ENCODE measurements at places on chromosomes 13 and 19.

GRCh38 chr13:21074546-21074945 is 13.2 kb upstream of the LATS2 start:
- DNase-seq: no peak

DNA sequence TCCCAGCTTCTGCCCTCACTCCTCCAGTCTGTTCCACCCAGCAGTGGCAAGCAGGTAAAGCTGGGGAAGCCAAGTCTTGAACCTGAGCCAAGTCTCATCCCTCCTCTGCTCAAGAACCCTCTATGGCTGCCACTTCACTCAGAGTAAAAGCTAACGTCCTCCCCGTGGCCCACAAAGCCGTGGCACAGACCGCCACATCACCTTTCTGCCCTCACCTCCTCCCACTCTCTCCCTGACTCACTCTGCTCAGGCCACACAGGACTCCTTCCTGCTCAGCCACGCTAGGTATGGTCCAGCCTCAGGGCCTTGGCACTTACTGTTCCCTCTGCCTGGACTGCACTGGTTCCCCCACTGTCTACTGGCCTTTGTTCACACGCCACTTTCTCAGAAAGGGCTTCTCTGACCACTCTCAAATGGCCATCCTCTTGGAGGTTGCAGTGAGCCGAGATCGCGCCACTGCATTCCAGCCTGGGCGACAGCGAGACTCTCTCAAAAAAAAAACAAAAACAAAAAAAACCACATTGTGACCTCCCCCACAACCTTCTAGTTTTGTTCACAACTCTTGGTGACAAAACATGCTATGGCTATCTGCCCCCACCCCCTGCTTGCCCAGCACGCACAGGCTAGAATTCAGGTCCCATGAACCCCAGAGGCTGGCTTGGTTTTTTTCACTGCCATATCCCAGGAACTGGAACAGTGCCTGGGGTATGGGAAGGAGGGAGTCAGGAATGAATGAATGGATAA is 15.8 kb downstream of the NDUFB7 start:
- no peak for DNase-seq

GRCh38 chr19:33132021-33132420 is at the start of gene WDR88:
TSS of gene WDR88 (plus strand) at chr19:33132114. CDS start at chr19:33132170, 56 bp downstream.
- DNase-seq: no peak

DNA sequence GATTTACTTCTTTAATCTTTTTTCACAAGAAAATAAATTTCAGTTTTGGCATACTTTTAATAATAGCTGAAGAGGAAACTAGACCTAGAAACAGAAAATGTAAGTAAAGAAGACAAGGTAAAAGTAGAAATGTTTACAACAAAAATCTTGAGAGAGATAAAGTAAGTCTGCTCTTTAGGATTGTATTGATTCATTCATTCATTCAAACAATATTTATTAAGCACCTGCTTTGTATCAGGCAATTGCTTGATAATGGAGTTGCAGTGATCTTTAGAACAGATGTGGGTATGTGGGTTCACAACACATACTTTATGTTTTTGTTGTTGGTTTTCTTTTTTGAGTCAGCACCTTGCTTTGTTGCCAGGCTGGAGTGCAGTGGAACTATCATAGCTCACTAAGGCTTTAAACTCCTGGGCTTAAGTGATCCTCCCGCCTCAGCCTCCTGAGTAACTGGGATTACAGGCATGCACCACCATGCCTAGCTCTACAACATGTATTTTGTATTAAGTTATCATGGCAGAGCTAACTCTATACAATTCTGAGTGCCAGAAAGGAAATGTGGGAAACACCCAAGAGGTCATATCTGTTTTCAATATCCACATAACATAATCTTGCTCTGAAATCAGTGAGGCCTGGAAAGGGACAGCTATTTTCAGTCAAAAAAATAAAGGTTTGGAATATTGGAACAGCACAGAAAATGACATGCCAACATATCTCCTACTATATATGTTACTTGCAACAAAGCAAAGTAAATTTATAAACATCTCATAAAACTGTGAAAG is 8.8 kb upstream of the SPART start:
- no peak for DNase-seq

DNA sequence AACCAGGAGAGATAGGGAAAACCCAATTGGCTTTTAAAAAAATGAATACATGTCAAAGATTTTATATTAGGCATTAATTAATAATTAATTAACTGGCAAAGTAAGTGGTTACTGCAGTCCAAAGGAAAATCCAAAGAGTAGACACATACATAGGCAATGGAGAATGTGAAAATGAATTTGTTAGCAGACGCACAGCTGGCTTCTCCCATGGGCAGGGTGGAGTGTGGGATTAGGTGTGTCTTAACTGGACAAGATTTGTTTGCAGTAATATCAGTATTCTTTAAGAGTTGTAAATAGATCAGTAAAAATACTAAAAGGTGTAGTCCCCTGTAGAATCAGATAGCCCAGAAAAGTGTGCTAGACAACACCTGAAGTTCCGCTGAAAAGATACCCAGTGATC is 58.7 kb downstream of the DHRS12 start:
- no peak for DNase-seq

DNA sequence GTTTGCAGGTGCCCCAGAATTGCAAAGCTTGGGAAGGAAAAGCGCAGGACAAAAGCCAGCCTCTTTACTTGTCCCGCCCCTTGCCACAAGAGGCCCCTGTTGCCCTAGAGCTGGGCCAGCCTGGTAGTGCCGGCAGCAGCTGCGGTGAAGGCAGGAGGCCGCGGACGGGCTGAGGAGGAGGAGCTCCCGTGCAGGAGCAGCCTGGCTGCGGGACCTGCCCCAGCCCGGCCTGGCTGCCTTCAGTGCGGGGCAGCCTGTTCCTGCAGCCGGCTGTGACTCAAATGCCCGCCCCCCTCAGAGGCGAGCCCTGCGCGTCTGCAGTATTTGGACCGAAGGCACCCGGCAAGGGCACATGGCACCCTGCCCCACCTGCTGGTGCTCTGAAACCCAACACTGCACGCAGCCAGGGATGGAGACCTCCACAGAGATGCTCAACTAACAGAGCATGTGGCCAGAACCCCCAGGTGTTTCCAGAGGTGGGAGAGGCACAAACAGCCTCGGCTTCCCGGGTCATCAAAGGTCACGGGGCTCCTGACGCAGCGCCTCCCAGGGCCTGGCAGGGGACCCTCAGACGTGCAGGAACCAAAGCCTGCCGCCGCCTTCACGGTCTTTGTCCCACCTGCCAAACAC is 29.7 kb downstream of the NAXD start:
- peak; percentile 91 for DNase-seq
